ENCODE measurements at places on chromosomes 13 and 19.

- DNase-seq, result no peak
Measured at GRCh38 chr19:5588441-5588840, 20.7 kb upstream of the TINCR start.

GRCh38 chr13:74061926-74062595 is 72.1 kb downstream of the KLF12 start:
- no peak for DNase-seq

DNA sequence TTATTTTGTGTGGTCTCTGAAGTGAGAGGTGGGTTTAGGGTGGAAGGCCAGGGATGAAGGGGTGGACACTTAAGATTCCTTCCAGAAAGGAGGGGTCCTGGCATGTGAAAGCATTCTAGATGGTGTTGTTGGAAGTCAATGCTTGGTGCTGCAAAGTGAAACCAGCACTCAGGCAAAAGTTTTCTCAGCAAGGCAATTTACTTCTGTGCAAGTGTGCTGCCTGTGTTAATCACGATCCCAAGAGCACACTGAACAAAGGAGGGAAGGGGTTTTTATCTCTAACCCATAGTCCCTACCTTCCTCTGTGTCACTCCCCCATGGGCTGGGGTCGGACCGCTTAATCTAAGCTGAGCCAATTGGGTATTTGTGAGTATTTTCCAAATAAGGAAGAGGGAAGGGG is 1.3 kb downstream of the ZNF134 start:
- DNase-seq, result no peak

- DNase-seq, result no peak
Measured at GRCh38 chr13:27919659-27919933, 204 bp upstream of the PDX1 start.

DNA sequence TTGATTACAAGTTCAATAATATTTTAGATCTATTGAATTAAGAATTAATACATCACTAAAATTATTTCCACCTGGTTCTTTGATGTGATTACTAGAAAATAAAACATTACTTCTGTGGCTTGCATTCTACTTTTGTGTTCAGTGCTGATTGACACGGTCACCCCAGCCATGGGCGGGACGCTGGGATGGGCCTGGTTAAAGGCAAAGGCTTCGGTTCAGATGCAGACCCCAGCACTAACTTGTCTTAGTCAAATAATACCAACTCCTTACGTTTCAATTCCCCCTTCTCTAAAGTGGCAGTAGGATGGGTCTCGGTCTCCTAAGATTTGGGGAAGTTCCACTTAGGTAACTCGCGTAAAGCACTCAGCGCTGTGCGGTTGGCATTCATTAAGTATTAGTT is 144.9 kb downstream of the URI1 start:
- no peak for DNase-seq

- DNase-seq, result no peak
Measured at GRCh38 chr19:1524287-1524971, 552 bp downstream of the PLK5 start.

- DNase-seq, result no peak
Measured at GRCh38 chr13:43720780-43721397, 65.9 kb downstream of the ENOX1 start.

GRCh38 chr19:17323300-17323963 is 11.2 kb downstream of the ANO8 start:
- DNase-seq, result no peak

- DNase-seq, result no peak
Measured at GRCh38 chr13:84332346-84332745, 450.1 kb upstream of the SLITRK1 start.

- no peak for DNase-seq
Measured at GRCh38 chr13:45132369-45133064, 12.2 kb downstream of the GTF2F2 start.

DNA sequence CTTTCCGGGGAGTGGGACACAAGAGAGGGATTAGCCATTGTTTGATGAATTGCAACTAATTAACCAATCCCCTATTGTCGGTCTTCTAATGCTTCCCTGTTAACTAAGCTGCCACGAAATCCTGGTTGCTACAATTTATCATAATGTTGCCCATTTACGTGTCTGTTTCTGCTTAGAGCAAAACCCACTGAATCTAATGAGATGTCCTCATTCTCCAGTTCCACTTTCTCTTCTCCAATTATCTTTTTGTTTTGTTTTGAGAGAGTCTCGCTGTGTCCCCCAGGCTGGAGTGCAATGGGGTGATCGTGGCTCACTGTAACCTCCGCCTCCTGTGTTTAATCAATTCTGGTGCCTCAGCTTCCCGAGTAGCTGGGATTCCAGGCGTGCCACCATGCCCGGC is 5.2 kb upstream of the DPP9 start:
- DNase-seq, result no peak

DNA sequence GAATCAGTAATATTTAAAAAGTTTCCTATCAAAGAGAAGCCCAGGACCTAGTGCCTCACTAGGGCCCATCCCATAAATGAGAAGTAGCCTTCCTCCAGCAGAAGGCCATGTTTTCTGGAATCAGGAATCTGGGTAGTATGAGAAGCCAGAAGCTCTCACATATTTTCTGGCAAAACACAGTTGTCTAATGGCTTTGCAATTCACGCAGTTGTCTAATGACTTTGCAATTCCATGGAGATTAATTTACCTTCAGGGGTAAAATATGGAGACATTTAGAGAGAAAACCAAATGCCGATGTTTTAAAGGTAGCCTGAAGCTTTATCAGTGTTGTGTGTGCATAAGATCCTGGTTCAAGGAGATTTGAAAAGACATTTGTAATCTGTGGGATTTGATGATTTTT is 29.8 kb upstream of the SIAH3 start:
- no peak for DNase-seq

DNA sequence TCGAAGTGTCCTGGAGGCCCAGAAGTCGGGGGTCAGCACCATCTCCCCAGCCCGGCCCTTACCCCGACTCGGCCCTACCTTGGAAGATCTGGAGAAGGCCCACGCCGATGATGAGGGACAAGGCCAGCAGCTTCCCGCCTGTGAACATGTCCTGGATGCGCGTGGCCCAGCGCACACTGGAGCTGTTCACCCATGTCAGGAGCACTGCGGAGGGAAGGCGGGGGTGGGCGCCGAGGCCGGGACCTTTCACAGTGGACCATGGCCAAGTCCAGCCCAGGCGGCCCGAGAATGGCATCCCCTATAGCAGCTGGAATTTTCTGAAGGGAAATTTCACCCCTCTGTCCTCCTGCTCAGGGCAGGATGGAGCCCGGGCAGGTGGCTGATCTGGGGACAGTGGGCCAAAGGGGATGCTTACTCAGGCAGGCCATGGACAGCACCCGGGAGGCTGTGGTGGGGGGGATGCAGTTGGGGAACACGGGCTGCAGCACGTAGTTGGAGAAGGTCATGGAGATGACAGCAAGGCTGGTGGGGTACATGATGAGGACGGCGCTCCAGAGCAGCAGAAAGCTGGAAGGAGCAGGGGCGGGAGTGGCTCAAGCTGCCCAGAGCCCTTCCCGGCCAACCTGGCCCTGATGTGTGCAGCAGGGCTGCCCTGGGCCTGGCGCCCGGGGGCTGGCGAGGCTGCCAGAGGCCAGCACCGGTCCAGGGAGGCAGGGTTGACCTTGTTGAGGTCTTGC is 13.0 kb downstream of the SLC7A10 start:
- no peak for DNase-seq

DNA sequence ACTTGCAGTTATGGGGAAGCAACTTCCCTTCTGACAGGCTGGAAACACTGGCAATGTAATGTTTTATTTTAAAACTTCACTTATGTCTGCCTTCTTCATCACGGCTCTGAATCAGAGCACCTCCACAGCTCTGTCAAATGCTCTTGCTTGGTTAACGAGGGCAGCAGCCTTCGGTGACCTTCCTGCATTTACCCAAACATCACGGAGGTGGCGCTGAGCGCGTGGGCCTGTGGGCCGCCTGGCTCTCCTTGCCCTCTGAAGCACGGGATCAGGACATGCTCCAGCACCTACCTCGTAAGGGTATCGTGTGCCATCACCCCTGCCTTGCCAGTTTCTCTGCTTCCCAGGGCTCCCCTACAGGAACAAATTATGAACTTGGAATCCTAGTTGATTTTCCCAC is 310.0 kb downstream of the TEX29 start:
- DNase-seq, result no peak

DNA sequence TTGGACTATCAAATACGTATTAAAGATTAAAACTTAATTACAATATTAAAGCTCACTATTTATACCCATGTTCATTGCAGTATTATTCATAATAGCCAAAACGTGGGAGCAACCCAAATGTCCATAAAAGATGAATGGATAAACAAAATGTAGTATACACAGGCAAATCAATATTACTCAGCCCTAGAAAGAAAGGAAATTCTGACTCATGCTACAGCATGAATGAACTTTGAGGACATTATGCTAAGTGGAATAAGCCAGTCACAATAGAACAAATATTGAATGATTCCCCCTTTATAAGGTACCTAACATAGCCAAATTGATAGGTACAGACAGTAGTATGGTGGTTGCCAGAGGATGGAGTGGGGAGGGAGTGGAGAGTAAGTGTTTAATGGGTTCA is 457.3 kb downstream of the FGF14 start:
- DNase-seq, result no peak

- no peak for DNase-seq
Measured at GRCh38 chr13:67094952-67095351, 135.2 kb downstream of the PCDH9 start.

DNA sequence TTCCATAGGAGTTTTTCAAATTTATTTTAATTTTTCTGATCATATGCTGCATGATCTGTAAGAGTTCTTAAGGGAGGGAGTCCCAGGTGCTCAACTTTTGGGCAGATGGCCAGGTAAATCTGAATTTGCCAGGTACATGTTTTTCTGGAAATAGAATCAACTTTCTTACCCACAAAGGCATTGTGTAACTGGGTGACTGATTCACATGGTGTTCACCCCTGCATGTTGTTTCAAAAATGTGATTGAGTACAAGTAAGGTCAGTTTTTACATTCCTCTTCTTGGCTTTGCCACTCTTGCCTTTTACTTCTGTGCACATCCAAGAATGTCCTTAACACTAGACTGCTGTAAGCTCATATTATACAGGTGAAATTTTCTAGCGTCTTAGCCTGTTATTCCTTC is 30.4 kb downstream of the RB1 start:
- DNase-seq, result no peak

DNA sequence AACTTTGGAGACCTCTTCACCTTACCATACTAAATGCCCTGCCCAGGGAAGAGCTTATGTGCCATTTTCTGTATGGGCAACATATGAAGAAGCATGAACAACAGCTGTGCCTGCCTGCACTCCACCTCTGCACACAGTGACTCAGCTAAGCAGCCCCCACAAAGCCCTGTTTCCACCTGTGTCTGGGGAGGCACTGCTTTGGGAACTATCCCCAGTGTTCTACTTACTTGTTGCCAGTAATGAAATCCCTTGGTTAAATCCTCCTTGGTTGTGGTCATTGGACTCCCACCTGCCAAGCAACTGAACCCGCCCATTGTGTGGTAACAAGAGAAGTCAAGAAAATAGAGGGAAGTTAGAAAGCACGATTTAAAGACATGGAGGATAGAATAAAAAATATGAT is 84.6 kb downstream of the NALCN start:
- no peak for DNase-seq

DNA sequence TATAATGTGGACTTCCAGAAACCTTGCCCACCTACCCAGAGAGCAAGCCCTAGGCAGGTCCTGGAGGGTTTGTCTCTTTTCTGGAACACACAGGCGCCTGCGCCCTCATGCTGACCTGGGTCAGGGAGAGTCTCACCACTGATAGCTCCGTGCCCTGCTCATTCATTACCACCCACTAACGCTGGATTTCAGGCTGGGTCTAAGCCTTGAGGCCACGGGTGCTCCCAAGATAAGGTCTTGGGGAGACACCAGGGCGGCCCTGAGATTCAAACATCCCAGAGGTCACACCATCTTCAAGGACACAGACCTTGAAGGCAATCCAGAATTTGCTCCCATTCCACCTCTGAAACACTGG is 5.1 kb downstream of the S1PR2 start:
- DNase-seq, result no peak

- DNase-seq, result peak; percentile 13
Measured at GRCh38 chr19:50427997-50428425, 4.7 kb upstream of the MYBPC2 start.

DNA sequence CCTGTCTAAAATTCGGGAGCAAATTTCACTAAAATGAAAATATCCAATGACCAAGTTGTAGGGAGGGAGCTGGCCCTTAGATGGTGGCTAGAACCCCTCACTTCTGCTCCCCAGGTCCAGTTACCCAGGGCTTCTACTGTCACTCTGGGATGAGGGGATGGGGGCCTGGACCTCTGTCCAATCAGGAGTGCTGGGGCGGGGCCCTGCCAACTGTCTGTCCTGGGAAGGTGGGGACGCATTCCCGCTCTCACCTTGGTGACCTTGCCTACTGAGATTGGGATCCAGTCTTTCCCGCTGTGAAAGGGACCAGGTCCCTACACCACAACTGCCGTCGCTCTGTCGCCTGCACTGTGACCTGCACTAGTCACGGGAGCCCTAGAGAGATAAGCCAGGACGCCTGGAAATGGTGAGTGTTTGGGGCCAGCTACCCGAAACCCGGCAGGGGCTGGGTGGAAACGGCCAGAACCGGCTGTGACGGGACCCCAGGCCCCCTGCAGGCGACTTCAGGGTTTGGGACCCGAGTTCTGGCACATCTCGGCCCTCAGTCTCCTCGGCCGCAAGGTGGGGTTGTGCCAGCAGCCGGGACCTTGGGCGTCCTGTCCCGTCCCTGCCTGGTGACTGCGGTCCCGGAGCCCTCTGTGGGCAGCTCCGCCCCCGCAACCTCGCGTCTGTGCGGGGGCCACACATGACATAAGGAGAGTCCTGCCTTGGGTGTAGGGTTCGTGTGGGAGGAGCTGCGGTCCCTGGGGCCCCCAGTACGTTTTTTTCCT is 22.8 kb downstream of the ZNF20 start:
- no peak for DNase-seq

DNA sequence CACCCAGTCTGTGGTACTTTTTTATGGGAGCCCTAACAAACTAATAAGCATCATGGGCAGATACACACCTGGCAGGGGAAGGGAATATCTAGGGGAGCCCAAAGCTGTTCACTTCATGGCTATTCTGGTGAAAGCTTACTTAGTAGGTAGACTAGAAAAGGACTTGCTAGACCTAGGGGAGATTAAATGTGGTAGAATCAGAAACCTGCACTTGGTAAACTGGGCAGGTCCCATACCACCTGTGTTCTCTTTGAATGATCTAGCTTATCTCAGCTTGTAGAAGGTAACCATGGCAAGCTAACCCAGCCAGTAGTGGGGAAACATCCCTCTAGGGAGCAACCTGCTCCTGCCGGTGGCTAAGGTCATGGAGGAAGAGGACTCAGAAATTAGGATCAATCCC is 113.9 kb upstream of the TMTC4 start:
- no peak for DNase-seq

DNA sequence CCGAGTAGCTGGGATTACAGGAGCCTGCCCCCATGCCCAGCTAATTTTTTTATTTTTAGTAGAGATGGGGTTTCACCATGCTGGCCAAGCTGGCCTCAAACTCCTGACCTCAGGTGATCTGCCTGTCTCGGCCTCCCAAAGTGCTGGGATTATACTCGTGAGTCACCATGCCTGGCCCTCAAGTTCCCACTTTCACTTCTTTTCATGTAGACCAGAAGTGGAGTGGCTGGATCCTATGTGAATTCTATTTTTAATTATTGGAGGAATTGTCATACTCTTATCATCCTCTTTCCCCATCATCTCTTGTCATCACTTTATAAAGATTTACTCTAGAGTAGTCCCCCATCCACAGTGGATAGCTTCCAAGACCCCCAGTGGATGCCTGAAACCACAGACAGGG is 12.8 kb upstream of the SIGLEC10 start:
- no peak for DNase-seq

All from stimulated activated CD8-positive, alpha-beta memory T cell treated with anti-CD3 and anti-CD28 coated beads, Interleukin-7, amount 100 ng/mL, for 4 hours (primary cell).